ENCODE measurements at places on chromosomes 5 and 9. TPM values are rescaled to one million over a fixed set of nuclear protein-coding genes. Genes with fewer than 3 reads are reported as not detected.

- no peaks in the 10 kb centered on the region for H3K36me3 ChIP-seq
- DNase-seq = no peak
- H3K4me1 ChIP-seq = peaks cover 10% of the 10 kb centered on the region
- H3K4me3 ChIP-seq = no peak overlapping the region
- no peak overlapping the region for H3K27ac ChIP-seq
These were observed 6.2 kb downstream of the MAPKAP1 start for GRCh38 chr9:125700791-125701190.

DNA sequence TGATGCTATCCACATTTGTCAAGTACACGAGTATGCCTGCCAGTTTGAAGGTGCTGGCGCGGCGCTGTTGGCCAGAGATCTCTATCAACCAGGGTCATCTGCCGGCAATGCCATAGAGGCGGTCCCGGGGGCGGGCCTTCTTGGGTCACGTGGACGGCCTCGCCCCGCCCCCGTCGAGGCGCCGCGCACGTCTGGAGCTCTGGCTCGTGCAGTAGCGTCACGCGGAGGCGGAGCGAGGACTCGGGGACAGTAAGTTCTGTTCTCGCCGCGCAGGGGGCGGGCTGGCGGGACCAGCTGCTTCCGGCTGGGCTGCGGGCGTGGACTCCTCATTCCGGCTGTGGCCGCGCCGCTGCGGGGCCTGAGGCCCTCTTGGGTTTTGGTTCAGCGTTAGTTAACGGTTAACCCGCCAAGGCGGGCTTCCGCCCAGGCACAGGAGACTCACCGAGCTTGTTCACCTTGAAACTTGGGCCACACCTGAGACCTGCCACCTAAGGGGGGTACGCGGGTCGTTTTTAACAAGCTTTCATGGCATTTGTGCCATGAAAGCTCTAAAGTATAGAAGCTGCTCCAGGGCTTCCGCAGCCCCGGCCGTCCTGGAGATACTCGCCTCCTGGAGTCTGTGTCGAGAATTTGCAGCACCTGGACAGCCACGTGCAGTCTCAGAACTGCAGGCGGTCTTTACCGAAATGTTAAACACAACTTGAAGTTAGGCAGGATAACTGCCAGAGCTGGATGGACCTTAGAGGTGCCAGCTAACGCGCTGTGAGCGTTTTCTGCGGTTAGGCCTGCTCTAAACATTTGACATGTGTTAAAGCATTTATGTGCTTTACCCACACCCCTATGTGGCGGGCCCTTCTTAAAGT lies at the start of gene RFESD:
Gene RFESD, plus strand, starts transcription at position 209 of the 863 bp plus-strand sequence. CDS start 5,495 bp downstream, outside the sequence.
- no peaks in the 10 kb centered on the region for H3K36me3 ChIP-seq
- peak; percentile 98 for DNase-seq
- peak within 1 kb of the TSS; percentile 74 for H3K4me3 ChIP-seq
- H3K27ac ChIP-seq = peak within 1 kb of the TSS; percentile 64
- H3K27me3 ChIP-seq = no peaks in the 10 kb centered on the region

DNA sequence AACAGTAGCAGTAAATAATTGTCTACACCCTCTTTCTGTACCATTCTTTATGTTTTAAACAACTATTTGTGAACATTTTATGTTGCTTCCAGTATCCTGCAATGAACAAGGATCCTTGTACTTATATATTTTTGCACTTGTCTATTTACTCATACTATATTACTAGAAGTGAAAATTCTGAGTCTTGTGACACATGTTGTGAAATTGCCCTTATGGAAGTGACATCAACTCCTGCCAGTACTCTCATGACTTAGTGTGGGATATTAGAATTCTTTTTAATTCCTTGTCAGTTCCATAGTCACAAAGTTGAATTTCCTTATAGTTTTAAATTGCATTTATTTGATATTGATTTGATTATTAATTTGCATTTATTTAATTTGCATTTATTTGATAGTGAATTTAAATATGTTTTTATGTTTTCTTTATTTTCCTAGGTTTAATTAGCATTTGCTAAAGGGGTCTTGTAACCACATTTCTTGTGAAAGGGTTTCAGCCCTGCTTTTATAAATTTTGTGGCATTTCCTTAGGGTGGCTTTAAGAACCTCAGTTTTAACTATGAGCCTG lies 27.7 kb downstream of the PARP8 start:
- no peaks in the 10 kb centered on the region for H3K36me3 ChIP-seq
- H3K4me3 ChIP-seq = no peak overlapping the region
- no peak for DNase-seq
- no peaks in the 10 kb centered on the region for H3K4me1 ChIP-seq
- H3K27ac ChIP-seq = no peak overlapping the region
- H3K27me3 ChIP-seq = no peaks in the 10 kb centered on the region

DNA sequence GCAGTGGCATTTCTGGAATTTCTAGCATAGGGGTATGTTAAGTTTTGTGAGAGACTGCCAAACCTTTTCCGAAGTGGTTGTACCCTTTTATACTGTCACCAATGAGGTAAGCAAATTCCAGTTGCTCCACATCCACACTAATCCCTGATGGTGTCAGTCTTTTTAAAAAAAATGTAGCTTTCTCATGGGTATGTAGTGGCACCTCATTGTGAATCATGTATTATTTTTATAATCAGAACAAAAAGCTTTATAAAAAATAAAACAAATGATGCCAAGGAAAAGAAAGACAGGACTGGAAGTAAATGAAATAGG lies 93.4 kb upstream of the CLINT1 start:
- H3K4me1 ChIP-seq = peaks cover 6% of the 10 kb centered on the region
- DNase-seq = no peak

DNA sequence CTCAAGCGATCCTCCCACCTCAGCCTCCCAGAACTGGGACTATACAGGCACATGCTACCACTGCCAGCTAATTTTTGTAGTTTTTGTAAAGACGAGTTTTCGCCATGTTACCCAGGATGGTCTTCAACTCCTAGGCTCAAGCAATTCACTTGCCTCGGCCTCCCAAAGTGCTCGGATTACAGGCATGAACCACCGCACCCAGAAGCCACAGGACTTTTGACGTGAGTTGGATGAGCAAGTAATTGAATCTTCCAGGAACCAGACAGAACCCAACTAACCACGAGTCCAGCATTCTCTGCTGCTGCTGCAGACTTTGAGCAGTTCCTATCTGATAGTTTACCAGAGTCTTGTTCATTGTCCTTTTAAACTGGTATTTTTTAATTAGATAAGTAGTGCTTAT lies 9.6 kb upstream of the ATP6V0E1 start:
- H3K4me1 ChIP-seq = no peaks in the 10 kb centered on the region
- DNase-seq = no peak
- H3K27me3 ChIP-seq = no peaks in the 10 kb centered on the region
- no peak overlapping the region for H3K4me3 ChIP-seq

The RARS1 gene
- 78.1 TPM for total RNA-seq

The FOXD4L3 gene
- total RNA-seq = not detected

The SEPTIN8 gene
- total RNA-seq = 21.9 TPM

The C9orf153 gene
- 1.9 TPM for total RNA-seq

Data from PC-3 (cell line).